ENCODE measurements at places on chromosomes 3 and 15.

- no peak for DNase-seq
These were observed 326.2 kb downstream of the TUSC7 start for GRCh38 chr3:117035745-117036144.

DNA sequence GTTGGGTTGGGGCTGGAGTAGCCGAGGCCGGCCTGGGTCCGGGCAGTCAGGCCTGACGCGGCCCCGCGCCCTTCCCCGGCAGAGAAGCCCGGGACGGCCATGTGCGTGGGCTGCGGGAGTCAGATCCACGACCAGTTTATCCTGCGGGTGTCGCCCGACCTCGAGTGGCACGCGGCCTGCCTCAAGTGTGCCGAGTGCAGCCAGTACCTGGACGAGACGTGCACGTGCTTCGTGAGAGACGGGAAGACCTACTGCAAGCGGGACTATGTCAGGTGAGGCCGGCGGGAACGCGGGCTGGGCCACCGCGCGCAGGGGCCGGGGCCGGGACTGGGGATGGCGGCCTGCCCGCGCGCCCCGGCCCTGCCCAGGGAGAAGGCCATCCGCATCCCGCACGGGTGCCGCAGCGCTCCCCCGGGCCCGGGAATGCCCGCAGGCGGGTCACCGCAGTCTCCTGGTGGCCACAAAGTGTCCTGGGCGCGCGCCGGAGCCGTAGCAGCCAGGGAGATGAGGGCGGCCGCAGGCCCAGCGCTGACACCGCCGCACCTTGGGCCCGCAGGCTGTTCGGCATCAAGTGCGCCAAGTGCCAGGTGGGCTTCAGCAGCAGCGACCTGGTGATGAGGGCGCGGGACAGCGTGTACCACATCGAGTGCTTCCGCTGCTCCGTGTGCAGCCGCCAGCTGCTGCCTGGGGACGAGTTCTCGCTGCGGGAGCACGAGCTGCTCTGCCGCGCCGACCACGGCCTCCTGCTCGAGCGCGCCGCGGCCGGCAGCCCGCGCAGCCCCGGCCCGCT lies 1.3 kb downstream of the ISL2 start:
- no peak for DNase-seq

DNA sequence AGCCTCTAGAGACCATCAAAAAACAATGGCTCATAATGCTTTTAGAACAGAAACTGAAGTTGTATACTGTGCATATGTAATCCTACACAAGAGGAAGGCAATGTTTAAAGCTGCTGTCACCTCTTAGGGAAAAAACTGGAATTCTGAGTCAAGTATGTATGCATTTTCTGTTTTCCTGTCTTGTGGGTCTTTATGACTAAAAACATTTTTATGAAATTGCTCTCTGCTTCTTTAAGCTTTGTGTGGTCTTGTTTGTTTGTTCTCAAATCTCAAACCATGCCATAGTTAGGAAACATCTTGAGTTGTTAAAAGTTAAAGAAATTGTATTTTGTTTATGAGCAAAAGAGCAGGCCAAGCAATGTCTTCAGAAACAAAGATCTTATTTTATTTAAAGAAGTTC lies 80.9 kb upstream of the SOX2 start:
- DNase-seq: no peak

- DNase-seq: no peak
These were observed 590 bp downstream of the POLG start for GRCh38 chr15:89333959-89334509.

DNA sequence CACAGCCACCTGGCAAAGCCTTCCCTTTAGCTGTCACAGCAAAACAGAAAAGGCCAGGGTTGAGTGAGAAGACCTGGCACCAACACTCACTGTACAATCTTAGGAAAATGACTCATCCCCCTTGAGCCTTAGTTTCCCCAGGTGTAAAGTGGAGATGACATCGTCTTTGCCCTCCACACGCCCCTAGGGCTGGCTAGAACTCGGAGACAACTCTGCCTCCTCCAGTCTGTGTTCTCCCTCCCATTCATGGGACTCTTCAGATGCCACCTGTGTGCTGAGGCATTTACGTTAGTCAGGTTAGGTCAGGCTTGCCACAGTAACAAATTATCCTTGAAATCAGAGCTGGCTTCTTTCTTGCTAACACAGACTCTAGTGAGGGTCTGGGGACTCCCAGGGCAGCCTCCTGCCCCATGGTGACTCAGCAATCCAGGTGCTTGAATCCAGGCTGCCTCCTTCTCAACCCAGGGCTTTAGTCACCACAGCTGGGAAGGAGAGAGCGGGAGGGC lies 252.6 kb downstream of the PLCL2 start:
- DNase-seq: no peak

- no peak for DNase-seq
These were observed 368.3 kb upstream of the AZI2 start for GRCh38 chr3:28716939-28717338.

GRCh38 chr3:147760085-147760484 lies 350.9 kb downstream of the ZIC1 start:
- no peak for DNase-seq

DNA sequence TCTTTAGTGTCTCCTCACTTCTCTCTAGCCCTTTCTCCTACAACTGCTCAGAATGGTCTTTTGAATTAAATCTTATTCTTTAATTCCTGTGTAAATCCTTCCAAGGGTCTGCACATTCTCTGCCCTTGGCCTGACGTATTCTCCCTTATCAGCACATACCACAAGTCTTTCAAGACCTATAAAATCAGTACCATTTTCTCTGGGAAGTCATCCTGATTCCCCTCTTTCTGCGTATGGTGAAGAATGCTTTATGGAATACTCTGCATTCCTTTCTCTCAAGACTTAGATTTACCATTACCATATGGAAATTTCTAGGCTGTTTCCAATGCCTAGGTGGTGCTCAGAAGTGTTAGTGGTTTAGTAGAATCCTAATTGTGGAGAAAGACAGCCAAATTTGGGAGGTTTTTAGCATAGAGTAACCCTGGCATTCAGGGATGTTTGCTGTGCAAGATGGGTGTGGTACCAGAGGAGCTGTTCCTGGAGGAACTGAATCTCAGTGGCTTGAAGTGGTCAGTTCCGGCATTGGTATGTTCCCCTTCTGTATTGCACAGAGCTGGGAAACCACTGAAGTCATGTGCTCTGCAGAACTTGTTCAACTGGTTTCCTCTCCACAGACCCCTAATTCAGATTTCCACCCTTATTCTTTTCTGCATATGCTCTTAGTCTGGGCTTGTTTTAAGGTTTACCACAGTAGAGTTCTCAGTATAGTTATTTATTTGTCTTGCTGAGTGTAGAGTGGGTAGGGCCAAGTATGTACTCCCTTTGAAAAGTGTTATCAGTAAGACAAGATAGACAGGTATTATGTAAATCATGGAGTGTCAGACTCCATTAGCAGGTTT lies 24.5 kb downstream of the IQGAP1 start:
- DNase-seq: no peak
